ENCODE measurements at places on chromosomes 4 and X.

DNA sequence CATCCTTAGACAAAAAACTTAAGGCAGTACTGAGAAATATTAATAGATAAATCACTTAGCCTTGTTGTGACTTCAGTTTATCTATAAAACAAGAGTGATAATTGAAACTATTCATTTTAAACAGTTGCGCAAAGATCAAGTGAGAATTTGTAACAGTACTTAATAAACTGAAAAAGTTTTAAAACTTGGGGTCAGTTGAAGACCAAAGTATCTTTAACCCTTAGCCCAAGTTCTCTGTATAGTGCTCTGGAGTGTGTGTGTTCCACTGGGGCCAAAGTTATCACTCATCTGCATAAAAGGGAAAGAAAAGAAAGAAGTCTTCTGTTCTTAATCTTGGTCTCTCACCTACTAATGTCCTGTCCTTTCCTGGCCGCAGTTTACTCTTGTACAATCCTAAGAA, 11.3 kb downstream of the SMIM14 start:
- DNase-seq, result no peak

- no peak for DNase-seq
Measured at GRCh38 chrX:80511969-80512760, 91.9 kb downstream of the TENT5D start.

DNA sequence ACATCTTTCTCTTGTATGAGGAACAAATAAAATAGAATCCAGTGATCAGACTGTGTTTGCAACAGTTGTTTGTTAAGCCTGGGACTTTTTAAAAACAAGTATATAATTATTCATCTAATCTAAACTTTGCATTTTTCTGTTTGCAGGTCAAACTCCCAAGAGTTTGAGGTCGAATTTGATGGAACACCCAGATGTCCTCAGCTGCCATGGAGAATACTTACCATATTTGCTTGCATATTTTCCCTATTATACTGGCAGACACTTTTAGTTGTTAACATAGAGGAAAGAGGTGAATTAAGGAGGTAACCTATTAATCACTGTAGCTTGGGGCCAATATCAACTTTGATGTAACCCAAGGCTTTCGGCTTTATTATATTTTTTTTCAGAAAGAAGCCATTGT, 401.5 kb upstream of the DIPK2B start:
- DNase-seq, result no peak

GRCh38 chr4:162010362-162010761, 153.4 kb downstream of the FSTL5 start:
- DNase-seq, result no peak

- no peak for DNase-seq
Measured at GRCh38 chr4:683982-684622, 4.8 kb downstream of the SLC49A3 start.

DNA sequence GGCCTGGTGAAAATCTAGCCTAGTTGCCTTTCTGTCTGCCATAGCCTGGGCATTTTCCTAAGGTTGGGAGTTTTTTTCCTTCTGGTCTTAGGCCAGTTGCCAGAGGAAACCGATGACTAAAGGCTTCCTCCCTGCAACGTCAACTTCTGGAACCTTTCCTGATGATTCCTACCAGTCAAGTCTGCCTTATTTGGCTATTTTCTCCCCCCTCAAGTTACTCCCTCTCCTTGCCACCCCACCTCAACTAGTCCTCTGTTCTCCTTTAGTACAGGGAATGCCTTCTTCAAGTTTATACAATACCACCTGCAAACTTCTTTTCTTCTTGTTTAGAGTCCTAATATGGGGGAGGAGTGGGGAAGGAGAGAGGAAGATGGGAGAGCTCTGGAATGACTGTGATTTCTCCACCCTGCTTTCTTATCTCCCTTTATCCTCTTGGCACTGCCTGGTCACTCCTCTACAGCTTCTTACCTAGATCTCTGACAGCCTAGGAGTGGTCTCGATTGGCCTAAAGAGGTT, 10.6 kb downstream of the MSN start:
- no peak for DNase-seq

- DNase-seq, result no peak
Measured at GRCh38 chrX:2468261-2469195, 32.2 kb downstream of the DHRSX start.

DNA sequence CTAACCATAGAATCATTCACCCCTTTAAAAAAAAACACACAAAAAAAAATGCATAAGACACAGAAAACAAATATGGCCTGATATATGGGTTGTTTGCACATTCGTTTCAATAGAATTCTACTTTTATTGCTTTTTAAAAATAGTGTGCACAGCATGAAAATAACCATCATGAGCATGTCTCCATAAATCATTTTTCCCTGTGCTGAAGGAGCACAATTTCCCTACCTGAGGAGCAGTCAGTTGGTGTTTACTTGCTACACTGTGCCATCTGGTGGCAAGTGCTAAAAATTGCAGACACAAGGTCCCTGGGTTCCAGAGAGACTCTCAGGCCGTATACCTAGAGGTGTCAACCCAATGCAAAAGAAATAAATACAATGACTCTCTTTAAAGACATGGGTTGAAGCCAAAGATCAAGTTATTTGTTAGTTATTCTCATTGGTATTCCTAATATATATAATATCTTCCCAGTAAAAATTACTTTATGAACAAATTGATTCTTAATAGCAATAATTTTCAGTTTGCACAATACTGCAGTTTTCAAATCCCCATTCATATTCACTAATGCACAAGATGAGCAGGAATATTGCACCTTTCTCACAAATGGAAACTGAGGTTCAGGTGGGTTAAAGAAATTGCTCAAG, 551.4 kb downstream of the IQCM start:
- no peak for DNase-seq

DNA sequence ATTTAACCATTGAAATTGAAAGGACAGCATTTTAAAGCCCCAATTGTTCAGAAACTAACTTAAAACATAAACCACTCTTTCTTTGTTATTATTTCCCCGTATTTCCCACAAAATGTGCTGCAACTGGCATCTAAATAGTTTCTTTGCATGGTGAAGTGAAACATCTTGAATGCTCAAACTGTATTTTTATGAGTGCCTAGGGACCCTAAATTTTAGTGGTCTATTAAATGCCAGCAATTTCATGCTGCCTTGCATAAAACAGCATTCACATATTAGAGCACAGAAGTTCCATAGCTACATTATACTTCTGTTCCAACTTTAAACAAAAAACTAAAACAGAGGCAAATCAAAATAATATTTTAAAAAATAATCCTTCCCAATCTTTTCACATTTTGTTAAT, 5.4 kb downstream of the RAB28 start:
- no peak for DNase-seq

DNA sequence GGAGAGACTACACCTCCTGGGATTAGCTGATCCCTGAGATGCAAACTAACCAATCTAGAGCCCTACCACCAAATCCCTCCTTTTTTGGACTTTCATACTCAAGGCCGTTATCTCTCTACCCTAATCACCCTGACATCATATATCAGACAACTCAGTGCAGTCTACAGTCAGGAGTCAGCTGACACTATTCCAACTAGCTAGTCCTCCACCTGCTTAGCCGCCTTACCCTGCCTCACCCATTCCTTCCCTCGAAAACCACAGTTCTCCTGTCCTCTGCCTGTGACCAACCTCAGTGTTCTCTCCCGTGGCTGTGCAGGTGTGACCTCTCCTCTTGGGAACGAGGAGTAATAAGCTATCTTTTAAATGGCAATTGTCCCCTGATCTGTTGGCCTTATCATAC, 1.8 kb upstream of the PPEF2 start:
- no peak for DNase-seq

GRCh38 chr4:144181391-144181790, 40.9 kb upstream of the GYPA start:
- no peak for DNase-seq

GRCh38 chrX:13803116-13803515, 13.8 kb downstream of the GPM6B start:
- DNase-seq, result no peak

GRCh38 chr4:112075129-112075753, 70.0 kb upstream of the FAM241A start:
- DNase-seq, result no peak

DNA sequence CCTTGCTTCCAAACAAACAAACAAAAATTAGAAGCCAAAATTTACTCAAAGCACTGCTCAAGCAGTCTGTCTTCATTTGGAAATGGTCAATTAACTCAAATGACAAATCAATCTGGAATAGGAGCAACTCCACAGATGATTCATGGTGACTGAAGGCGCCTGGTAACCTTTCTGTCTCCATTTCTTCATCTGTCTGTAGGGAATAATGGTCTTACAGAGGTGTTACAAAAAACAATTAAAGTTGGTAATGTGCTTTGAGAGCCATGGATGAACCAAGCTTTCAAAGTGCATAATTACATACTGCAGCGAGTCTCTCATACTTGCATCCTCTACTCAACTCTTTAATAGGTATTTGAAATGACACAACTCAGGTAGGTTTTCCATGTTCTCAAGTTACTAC, 38.3 kb upstream of the STAG2 start:
- DNase-seq, result no peak

DNA sequence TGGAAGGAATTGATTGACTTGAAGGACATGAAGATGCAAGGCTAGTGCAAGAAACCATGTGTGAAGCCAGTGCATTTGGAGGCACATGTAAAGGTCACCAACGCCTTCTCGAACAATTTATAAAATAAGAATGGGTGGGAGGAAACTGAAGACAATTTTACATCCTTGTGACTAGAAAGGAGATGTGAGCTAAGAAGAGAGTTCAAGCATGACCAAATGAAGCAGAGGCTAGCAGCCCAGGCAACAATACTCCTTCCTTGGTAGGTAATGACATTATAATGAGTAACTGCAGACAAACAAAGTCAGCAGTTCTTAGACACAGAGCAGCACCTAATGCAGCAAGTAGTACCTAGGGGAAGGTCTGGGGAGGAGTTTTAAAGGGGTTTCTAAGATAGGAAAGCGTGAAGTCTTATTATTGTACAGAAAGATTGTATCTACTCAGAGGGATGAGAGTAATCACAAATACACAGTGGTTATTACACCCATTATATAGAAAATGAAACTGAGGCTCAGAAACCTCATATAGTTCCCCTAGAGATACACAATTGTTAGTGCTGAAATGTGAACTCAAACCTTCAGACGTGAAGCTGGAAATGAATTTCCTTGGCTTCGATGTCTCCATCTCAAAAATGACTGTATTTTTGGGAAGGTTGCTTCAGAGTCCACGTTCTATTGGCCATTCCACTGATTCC, 56.1 kb downstream of the ATXN3L start:
- no peak for DNase-seq

DNA sequence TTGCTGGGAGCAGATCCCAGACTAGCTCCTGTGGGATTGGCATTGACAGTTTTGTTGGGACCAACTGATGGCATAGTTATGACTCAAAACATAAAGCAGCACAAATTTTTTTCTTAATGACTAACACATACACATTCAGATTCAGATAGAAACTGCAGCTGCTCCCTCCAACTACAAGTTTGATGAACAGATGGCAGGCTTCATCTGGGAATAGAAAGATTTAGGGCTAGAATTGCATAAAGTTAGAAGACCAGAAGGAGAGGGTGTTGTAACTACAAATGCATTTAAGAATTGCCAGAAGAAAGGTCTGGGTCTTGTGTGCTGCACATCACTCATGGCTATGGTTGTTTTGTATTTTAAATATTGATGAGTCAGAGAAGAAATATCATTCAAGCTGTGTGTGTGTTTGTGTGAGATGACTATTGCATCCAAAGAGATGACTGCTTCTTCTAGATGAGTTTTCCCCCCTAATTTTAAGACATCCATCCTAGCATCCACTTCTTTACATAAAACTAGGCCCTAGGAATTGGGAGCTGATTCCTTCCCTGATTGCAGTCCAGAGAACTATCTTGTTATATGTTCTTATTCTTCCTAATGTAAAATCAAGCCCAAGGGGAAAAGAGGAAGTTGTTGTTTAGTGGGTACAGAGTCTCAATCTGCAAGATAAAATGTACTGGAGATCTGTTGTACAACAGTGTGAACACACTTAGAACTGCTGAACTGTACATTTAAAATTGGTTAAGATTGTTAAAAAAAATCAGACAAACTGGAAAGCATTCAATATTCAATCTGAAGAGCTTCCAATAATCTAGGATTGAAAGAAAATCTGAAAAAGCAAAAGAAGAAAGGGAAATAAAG, 175.1 kb downstream of the PARM1 start:
- DNase-seq, result no peak

GRCh38 chrX:154486396-154487207, at the start of gene UBL4A:
UBL4A (minus strand) TSS chrX:154486615; CDS start chrX:154486584, 31 bp downstream.
- peak; percentile 67 for DNase-seq

- DNase-seq, result peak; percentile 56
Measured at GRCh38 chr4:184983672-184984356, 34.5 kb upstream of the HELT start.

DNA sequence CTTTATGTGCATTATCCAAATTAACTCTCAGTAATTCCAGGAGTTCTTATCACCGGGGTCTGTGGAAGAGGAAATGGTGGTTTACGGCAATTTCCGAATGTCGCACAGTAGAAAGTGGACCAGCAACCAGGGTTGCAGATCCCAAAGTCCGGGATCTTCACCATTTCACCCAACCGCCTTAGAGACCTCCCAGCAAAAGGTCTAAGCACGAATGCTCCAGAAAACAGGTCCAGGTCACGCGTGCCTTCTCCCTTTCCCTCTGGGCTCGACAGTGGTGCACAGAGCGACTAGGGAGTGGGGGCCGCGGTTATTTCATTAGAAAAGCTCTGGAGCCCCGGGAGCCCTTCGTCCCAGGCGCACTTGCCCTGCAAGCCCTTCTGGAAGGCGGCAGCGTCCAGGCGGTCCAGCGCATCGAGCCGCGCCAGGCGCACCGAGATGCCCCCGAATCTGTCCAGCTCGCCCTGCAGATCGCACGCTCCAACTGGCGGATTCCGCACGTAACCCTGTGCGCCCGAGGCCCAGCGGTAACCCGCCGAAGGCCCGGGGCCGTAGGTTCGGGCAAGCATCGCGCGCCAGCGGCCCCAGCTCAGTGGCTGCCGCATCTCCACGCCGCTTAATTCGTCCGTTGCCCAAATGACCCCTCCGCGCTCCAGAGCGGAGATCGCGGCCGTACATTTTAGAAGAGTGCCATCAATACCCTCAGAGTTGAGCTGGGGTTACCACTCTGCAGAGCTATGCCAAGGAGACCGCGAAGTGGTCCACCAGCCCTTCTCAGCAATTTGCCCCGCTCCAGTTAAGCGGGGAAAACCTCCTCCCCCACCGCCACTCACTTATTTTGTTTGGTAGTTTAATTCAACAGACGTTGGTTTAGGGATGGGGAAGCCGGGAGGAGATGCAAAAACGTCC, at the start of gene NUDT6:
Gene NUDT6, minus strand, starts transcription at position 627 of the 906 bp plus-strand sequence. Its CDS starts 25 bp downstream, at position 602.
- peak; percentile 29 for DNase-seq

- DNase-seq, result no peak
Measured at GRCh38 chr4:187491286-187491685, 504.3 kb upstream of the ZFP42 start.

- DNase-seq, result no peak
Measured at GRCh38 chrX:123906557-123907316, 46.9 kb downstream of the XIAP start.

Data from GM12892 (cell line).